ENCODE measurements at places on chromosomes 11 and 22.

GRCh38 chr11:2751523-2752203 lies 51.9 kb upstream of the KCNQ1OT1 start:
- DNase-seq = no peak

GRCh38 chr11:10657308-10658271 lies 36.0 kb downstream of the IRAG1 start:
- no peak for DNase-seq

DNA sequence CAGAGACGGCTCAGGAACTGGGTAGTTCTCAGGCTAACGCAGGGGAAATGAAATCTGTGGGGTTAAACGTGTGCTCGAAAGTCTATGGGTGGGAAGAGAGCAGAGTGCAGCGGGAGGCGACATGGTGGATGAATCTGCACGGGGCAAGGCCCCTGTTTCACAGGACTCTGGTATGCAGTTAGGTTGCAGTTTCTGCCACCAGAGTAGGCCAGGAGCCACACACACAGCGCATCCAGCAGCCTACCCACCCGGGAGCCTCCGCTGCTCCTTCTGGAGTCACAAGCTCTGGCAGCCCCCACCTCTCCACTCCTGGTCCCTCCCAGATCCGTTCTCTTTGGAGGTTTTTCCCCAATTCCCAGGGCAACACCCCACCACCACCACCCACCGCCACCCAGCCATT lies 27.0 kb downstream of the SPATA19 start:
- DNase-seq = no peak

- DNase-seq = no peak
These were observed 31.4 kb downstream of the FEZ1 start for GRCh38 chr11:125464666-125465065.

GRCh38 chr11:95363708-95364107 lies 132.7 kb upstream of the SESN3 start:
- no peak for DNase-seq

DNA sequence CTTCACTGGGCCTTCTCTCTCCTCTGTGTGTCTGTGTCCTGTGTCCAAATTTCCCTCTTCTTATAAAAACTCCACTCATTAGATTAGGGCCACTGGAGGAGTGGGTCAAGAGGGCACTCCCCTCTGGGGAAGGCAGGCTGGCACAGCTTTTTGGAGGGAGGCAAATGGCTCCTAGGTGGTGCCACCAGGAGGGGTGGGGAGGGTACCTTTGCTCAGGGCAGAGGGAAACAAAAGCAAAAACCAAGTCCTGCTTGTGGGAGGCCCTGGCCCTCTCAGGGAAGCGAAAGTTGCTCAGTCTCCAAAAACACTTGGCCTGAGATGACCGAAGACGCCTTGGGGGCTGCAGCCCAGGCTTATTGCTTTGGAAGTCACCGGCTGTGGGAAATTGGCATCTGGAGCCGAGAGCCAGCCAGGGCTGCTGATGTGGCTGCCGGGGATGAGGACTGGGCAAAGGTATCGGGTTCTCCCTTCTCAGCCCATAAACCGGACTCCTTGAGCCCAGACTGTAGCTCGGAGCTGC lies 48.2 kb upstream of the ANO1 start:
- no peak for DNase-seq

DNA sequence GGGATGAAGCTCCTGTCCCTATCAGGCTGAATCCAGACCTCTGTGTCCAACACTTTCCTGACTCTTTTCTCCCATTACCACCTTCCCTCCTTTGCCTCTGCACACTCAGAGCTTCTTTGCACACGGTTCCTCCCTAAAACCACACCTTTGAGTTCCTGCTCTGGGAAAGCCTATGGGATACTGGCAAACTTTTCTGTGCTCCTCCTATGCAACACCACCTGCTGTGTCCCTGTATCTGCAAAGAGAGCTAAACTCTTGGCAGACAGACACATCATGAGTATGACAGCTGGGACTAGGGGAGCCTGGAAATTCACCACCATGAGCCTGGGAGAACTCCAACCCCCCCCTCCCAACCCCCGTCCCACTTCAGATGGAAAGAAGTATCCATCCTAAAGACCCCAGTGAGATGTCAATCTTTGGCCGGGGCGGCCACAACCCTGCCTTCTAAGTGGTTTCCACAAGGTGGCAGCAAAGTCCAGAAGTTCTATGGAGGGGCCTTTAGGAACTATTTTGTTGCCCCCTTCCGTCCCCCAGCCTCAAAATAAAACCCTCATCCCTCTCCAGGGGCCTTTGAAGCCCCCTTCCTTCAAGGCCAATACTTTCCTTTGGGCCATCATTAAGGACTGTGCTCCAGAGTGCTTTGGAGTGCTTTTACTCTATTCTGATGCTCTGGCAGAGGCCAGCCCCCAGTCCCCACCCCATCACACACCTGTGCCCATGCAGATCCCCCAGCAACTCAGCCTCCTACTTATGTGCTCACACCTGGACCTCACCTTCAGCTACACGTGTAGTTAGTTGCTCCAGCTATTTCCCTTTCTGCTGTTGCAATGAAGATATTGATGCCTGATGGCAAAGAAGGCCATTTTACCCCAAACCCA lies 19.4 kb downstream of the HTR3A start:
- no peak for DNase-seq

DNA sequence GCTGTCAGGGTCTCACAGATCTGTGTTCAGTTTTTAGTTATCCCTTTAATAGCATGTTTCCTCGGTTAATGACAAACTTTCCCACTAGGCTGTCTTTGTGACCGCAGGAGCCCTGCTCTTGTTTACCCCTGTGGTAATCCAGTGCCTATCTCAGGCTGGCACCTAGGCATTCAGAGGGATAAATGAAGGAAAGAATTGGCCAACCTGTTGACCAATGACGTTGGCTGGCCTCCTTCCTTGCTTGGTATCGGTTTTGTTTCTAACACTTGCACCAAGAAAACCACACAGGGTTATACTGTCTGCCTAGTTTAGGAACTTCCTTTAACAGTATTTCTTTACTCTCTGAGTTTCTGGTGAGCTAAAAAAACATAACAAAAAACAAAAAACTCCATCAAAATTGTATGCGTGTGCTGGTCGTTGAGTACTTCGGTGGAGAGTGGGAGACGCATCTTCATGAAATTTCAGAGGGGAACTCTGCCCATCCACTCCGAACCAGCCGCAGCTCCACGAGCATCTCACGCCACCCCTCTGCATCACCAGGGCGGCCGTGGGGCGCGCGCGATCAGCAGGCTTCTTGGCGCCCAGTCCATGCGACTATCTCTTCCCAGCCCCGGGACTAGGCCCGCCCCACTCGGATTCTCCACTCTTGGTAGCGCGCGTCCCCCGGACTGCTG lies 563 bp upstream of the ENDOD1 start:
- DNase-seq = no peak

DNA sequence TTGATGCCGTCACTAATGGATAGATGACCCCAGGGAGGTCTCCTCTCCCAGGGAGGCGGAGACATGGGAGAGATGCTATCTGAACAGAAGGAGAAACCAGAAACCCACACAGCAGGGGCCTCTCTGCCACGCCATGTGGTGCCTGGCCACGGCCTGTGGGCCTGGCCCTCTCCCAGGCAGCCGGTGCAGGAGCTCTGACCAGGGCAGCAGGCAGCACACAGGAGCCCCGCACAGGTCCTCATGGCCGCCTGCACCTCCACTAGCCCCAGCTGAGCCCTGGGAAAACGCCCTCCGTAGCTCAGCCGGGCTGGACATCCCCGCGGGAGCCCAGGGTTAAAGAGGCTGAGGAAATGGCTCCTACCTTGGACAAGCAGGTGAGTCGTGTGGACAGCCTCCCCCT lies 19.8 kb downstream of the IGSF9B start:
- no peak for DNase-seq

DNA sequence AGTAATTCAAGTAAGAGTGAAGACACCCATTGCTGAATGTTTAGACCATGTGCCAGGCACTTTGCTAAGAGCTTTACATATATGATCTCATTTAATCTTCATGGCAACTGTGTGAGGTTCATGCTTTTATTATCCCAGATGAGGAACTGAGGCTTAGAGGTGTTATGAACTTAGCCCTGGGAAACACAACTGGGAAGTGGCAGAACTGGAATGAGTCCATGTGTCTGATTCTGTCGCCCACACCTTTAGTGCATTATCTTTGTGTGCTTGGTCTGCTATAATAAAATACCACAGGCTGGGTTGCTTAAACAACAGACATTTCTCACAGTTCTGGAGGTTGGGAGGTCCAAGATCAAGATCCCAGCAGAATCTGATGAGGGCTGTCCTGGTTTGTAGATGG lies 108.7 kb upstream of the PLET1 start:
- no peak for DNase-seq

- no peak for DNase-seq
These were observed 41.1 kb downstream of the AMOTL1 start for GRCh38 chr11:94809251-94809650.

- DNase-seq = no peak
These were observed 710.6 kb upstream of the CCDC179 start for GRCh38 chr11:23570828-23571227.

DNA sequence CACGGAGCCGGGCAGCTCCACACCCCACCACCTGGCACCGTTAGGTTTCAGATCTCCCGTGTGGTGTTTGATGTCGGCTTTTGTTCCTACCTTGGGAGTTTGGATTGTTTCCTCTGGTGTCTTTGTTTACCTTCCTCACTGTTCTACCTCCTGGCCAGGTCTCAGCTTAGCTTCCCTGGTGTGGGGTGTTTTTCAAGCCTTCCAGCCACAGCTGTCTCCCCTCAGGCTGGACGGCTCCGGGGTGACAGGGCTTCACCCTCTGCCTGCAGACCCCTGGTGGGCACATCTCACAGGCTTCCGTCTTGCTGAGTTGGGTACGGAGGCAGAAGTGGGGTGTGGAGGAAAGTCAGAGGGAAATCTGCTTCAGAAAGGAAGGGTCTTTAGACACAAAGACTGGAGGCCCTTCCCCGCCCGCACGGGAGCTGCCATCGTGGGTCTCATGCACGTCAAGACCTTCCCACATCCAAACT lies 59.6 kb upstream of the EMID1 start:
- DNase-seq = no peak

GRCh38 chr11:128483211-128483788 lies 104.1 kb downstream of the ETS1 start:
- no peak for DNase-seq
